Lower leg skin (tissue), 4 donors: ENCODE measurements at places on chromosomes 3 and 15. TPM values are rescaled to one million over a fixed set of nuclear protein-coding genes. Genes with fewer than 3 reads are reported as not detected.

CRYGS gene
- total RNA-seq, result 2.3 TPM

DNA sequence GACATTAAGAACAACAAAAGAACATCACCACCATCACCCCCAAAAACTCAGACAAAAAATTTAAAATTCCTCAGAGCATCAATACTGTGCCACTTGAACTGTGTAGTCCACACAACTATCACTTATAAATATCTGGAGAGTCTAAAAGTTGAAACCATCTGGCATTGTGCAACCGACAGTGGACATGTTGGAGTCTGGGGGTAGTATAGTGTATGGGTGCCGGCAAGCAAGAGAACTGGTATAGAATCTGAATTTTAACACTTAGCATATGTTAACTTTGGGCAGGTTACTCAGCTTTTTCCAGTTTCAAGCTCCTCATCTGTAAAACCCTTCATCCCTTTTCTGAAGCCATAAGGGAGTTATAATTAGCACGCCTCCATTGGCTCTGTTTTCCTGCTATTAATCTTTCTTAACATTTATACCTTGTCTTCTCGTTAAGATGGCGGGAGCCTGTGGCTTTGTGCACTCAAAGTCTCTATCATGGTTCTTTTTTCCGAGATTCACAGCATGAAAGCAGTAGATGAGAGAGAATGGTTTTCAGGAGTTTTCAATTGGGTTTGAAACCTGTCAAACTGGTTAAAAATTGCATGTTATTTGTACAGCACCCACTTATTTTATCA lies 255.7 kb upstream of the TBL1XR1 start:
- no peak for DNase-seq

LINGO1 gene
- 0.65 TPM for total RNA-seq

DNA sequence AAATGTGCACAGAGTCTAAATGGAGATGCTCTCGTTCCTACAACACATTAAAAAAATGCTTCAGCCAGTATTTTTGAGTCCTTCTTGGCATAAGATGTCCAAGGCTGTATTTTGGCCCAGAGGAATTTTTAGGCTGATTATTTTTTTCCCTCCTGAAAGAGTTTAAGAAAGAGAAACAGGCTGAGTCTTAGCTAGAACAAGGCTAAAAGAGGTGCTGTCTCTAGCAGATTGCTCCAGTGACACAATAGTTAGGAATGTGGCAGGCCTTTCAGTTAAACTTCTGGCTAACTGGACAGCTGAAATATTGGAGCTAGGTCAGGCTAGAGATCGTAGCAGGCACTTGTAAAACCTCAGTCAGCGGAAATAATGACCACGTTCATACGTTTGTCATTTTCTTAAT lies 271.4 kb upstream of the RARB start:
- no peak for DNase-seq

- no peak for DNase-seq
Observed at GRCh38 chr3:184688251-184688881, 23.5 kb downstream of the MAGEF1 start.

GRCh38 chr15:80547264-80547663 lies 143.1 kb downstream of the ARNT2 start:
- no peak for DNase-seq

DPPA2 gene
- not detected for total RNA-seq

- no peak for DNase-seq
Observed at GRCh38 chr3:184666442-184666841, 45.4 kb downstream of the MAGEF1 start.

GRCh38 chr15:41022487-41023090 lies 69.3 kb downstream of the CHAC1 start:
- DNase-seq, result no peak

- no peak for DNase-seq
Observed at GRCh38 chr3:190239325-190239724, 82.9 kb downstream of the CLDN1 start.

ZMYND10 gene
- total RNA-seq, result 0.74 TPM

GRCh38 chr3:184284696-184285095 lies 8.9 kb downstream of the ECE2 start:
- no peak for DNase-seq

GRK7 gene
- total RNA-seq, result not detected

HCLS1 gene
- 8.8 TPM for total RNA-seq

GRCh38 chr15:67080118-67080899 lies 14.9 kb downstream of the SMAD3 start:
- DNase-seq, result no peak

EFCAB12 gene
- total RNA-seq, result not detected

- no peak for DNase-seq
Observed at GRCh38 chr3:110227991-110228390, 843.6 kb upstream of the NECTIN3 start.

ZNF106 gene
- total RNA-seq, result 24.8 TPM

DNA sequence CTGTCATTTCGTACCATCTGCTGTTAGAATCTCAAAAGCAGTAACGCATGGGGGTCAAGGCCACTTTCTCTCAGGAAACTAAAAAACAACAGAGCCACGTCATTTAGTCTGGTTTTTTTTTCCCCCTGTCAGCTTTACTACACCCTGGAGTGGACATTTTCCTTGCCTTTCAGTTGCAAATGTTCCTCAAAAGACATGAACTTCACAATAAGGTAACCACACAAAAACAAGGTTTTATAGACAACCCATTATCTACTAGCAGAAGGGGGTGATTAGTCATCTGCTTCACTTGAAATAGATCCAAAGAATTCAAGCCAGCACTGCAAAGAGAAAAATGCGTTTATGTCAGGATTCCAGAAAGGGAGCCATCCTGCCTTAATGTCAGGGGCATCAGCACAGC lies 171.8 kb upstream of the CDIN1 start:
- no peak for DNase-seq

DNA sequence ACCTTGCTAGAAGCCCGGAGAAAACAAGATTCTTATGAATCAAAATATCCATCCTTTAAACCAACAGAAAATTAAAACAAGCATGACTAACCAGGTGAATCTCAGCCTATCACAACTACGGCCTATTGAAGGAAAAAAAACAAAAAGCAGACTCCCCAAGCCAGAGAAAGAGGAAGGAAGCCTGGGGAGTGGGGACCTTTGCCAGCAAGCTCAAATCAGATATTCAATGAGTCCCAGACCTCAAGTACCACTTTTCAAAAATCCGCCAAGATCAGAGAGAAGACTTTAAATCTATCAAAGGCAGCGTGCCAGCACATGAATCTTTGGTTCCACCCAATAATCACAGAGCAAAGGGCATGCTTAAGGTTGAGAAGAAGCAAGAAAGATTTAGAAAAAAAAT lies 253.8 kb downstream of the NTRK3 start:
- DNase-seq, result peak; percentile 12

GRCh38 chr3:5673521-5673920 lies 486.0 kb downstream of the EDEM1 start:
- no peak for DNase-seq

SLC2A2 gene
- not detected for total RNA-seq

DNA sequence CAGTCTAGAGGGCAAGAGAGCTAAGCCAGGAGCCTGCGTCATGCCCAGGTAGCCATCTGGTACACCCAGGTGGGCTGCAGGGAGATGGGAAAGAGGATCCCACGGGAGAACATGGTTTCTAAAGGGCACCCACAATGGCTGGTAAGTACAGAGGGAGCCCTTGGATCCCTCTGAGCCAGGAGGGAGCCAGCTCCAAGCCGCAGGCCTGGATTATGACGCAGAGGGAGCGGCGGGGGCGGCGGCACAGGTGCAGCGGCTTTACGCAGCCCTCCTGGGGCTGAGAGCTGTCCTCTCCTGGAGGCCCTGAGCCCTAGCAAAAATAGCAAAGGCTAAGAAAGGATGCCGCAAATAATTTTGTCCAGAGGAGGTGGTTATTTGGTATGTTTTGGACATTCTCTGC lies 2.8 kb downstream of the CAV3 start:
- no peak for DNase-seq

ZCWPW2 gene
- 2.9 TPM for total RNA-seq

GRCh38 chr3:64150623-64151207 lies 74.6 kb downstream of the PRICKLE2 start:
- no peak for DNase-seq

GRCh38 chr15:66964111-66964738 lies 101.2 kb upstream of the SMAD3 start:
- DNase-seq, result peak; percentile 60

- DNase-seq, result no peak
Observed at GRCh38 chr3:73915886-73916285, 291.1 kb upstream of the PDZRN3 start.

GRCh38 chr3:37147666-37148065 lies 26.7 kb downstream of the LRRFIP2 start:
- DNase-seq, result no peak

DNA sequence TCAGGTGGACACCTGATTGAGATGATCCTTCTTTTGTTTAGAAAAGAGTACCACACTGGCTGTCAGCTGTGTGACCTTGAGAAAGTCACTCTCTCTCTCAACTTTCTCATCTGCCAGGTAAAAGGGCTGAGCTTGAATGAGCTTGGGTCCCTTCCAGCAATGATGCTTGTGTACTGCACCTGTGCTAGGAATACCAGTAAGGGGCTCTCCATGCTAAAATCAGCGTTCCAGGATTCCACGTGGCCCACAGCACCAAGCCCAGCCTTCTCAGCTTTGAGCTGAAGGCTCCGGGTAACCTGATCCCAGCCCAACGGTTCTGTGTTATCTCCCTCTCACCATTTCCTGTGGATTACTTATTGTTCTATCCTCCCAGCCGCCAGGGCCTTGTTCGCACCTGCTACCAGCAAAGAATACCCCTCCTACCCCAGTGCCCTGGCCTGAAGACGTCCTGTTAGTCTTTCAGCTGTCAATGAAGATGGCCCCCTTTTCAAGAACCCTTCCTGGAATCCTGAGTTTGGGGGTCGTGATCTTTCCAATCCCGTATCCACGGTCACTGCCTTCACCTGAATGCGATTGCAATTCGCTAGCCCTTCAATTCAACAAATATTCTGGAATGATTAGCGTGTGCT lies 54.2 kb upstream of the CGNL1 start:
- DNase-seq, result no peak

- DNase-seq, result no peak
Observed at GRCh38 chr15:81294516-81294880, 29.4 kb downstream of the STARD5 start.

GRCh38 chr15:48794697-48795134 lies 16.2 kb downstream of the CEP152 start:
- DNase-seq, result no peak

GRCh38 chr3:71693641-71694040 lies 31.6 kb downstream of the EIF4E3 start:
- DNase-seq, result no peak

GADL1 gene
- total RNA-seq, result not detected

GRCh38 chr15:101171954-101172353 lies 79.9 kb downstream of the CHSY1 start:
- no peak for DNase-seq

DNA sequence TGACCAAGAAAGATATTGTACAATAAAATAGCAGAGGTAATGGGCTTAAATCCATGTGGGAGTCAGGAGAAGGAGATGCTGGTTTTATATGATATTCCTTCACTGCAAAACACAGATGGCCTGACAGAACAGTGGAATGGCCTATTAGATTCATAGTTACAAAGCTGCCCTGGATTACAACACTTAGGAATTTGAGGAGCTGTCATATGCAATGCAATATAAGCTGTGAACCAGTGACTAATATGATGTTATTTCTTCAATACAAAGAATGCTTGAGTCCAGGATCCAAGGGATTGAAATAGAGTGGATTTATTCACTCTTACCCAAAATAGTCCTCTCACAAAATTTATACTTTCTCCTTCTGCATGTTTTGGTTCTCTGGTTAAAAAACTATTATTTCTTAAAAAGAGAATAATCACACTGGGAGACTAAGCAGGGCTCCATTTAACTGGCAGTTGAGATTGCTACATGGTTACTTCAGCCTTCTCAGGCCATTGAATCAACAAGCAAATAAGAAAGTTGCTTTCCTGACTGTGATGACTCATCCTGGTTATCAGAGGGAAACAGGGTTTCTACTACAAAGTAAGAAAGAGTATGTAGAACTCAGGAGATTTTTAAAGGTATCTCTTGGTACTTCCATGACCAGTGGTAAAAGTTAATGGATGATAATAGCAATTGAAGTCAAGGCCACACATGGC lies 79.8 kb upstream of the ZPLD1 start:
- no peak for DNase-seq

ASB14 gene
- not detected for total RNA-seq

- DNase-seq, result no peak
Observed at GRCh38 chr3:187920913-187921312, 175.6 kb upstream of the BCL6 start.

CLDN18 gene
- 0.13 TPM for total RNA-seq

ARGFX gene
- total RNA-seq, result not detected

DNA sequence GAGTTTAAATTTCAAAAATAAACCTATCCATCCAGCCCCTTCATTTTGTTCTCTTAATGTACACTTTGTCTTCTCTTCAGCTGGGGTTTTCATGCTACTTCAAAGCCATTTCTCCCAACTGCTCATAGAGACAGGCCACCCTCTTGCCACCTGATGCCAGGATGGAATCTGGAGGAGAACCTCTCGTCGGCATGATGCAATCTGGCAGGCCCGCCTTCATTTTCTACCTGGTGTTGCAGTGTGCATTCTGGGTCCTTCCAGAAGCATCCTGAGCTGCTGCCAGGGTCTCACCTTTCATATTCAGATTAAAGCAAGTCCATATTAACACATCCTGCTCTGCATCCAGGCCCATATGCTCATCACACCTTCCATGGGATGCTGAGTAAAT lies 60.8 kb downstream of the CTNNB1 start:
- DNase-seq, result no peak

DNA sequence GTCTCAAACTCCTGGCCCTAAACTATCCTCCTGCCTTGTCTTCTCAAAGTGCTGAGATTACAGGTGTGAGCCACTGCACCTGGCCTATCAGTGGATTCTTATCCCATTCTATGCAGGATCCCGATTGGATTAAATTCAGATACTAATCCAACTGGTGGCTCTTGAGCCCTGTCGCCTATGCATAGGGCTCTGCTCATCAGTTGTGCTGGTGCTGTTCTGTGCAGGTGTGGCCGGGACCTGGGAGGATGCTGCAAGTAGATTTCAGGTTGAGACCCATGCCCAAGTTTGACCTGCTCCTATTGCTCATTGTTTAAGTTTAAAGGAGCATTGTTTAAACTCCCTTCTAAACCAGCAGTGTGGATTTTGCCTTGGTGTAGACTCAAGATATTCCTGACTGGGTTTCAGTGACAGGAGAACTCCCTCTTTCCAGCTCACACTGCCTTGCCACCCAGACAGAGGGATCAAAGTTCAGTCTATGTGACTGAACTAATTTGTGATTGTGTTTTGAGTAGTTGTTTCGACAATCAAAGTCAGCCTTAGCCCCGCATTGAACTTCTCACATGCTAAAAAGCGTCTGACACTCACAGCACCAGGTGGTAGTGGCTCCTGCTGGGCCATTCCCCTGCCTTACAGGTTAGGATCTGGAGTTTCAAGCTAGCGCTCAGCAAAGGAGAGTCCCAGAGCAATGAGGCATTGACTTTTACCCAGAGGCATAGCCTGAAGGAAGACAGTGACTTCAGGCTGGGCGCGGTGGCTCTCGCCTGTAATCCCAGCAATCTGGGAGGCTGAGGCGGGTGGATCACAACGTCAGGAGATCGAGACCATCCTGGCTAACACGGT lies 45.0 kb upstream of the PIK3CB start:
- no peak for DNase-seq
